ENCODE measurements at places on chromosomes 5 and 9.

GRCh38 chr9:121598167-121598964 is 53.1 kb upstream of the DAB2IP start:
- DNase-seq, result no peak

DNA sequence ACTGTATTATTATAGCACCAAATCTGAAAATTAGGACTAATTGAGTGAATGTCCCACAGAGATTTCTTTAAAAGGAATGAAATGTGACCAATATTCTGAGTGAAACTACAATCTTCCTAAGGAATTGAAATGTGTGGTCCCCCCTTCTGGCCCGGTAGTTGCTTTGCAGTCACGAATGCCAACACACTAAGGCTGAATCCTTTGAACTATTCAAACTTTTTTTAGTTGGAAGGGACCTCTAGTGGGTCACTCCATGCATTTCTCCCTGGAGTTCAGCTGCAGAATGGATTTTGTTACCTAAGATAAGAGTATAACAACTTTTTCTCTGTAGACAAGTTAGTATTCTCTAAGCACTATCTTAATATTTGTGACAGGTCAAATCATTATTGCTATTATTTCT is 2.8 kb downstream of the CDH6 start:
- no peak for DNase-seq

GRCh38 chr5:96331210-96331609 is 101.8 kb downstream of the PCSK1 start:
- DNase-seq, result no peak

GRCh38 chr5:72183101-72183520 is 75.8 kb downstream of the MAP1B start:
- no peak for DNase-seq

GRCh38 chr9:35518981-35519679 is 29.2 kb downstream of the RUSC2 start:
- DNase-seq, result no peak

DNA sequence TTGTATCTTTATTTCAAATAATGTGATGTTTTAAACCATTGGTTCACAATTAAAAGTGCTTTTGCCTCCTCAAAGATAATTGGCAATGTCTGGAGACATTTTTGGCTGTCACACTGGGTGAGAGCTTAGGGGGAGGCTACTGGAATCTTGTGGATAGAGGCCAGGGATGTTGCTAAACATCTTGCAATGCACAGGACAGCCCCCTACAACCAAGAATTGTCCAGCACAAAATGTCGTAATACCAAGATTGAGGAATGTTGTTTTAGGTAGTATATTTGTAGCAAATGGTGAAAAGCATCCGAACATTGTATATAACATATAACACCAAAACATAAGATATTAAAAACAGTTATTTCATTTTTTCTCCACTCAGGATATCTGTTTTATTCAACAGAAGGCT is 99.8 kb downstream of the SLC44A1 start:
- no peak for DNase-seq

- no peak for DNase-seq
Observed at GRCh38 chr5:116444373-116445295, 130.0 kb downstream of the SEMA6A start.

GRCh38 chr5:74865804-74866595 is at the start of gene FAM169A:
Gene FAM169A (minus strand): TSS chr5:74866387. CDS start chr5:74841676, 24,711 bp downstream.
- DNase-seq, result peak; percentile 25

GRCh38 chr9:129900263-129901027 is 65.2 kb downstream of the USP20 start:
- DNase-seq, result no peak

DNA sequence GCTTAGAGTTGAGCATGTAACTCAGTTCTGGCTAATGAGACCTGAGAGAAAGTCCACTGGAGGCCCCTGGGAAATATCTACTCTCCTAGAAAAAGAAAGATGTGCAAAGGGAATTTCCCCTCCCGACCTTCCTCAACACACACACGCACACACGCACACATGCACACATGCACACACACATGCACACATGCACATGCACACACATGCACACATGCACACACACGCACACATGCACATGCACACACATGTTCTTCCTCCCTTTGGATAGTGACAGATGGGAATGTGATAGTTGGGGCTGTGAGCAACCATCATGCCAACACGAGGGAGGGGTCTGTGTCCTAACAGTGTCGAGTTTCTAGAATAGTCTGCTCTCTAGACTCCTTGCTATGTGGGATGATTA is 148.2 kb upstream of the EGFLAM start:
- no peak for DNase-seq

DNA sequence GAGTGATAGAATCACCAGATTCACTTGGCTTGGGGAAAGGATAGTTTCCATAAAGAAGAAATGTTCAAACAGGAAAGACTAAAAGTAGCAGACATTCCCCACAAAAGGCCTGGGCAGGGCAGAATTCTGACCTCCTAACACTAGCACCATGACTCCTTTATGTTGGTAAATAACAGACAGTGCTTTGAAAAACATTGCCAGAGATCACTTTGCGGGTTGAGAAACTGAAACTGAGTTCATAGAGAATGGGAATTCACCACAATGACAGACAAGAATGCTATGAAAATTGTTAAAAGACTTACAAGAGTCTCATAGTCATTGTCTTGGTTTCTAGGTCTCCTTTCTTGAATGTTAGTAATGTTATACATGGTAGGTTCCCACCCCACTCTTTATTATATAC is 172.5 kb upstream of the GLRA1 start:
- DNase-seq, result no peak

DNA sequence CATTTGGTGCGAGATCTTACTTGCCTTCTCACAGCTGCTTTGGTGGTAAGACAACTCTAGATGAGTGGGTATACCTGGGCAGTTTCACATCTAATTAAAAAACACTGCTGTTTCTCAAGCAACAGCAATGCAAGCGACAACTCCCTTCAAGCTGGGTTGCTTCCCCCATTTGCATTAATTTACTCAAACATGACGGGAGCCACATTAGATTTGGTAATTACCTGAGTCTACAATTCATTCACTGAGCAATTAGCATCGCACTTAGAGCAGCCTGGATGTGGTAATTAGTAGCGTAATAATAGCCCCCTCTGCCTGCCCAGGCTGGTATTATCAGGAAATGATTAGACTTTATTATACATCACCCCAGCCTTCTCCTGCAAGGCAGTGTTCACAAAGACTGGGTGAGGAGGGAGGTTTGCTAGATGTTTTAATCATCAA is 73.4 kb downstream of the FBXO38 start:
- DNase-seq, result peak; percentile 9

GRCh38 chr9:1117439-1117838 is 67.3 kb downstream of the DMRT2 start:
- DNase-seq, result no peak

GRCh38 chr5:123875561-123876275 is 363.7 kb downstream of the CSNK1G3 start:
- no peak for DNase-seq

GRCh38 chr9:21027295-21027694 is 4.1 kb downstream of the HACD4 start:
- DNase-seq, result no peak

- no peak for DNase-seq
Observed at GRCh38 chr5:78504704-78505677, 143.6 kb downstream of the LHFPL2 start.

GRCh38 chr5:68505917-68506860 is 290.6 kb downstream of the PIK3R1 start:
- no peak for DNase-seq

DNA sequence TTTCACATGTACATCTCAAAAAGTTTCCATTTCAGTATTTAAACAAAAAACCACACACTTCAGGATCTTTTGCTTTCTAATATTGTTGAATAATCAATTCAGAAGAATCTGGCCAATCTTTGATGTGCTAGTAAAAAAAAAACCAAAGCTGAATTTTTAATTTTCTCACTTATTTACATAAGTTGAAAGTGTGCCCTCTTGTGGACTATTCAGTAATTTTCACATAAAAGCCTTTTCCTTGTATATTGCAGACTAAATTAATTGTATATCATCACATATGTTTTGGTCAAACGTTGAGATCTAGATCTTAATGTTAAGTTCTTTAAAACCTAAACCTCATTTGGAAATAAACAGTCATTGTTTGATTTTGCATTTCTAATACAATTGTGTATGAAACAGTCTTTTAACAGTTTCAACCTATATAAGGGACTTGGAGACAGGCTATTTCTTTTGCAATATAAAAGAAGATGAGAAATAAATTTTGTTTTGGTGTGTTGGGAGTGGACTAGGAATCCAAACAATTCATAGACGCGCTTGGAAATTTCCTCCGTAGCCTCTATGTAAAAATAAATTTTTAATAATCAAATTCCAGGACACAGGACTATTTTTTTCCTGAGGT is 68.1 kb downstream of the NIPBL start:
- DNase-seq, result no peak
